ENCODE measurements at places on chromosomes 7 and 10.

- DNase-seq, result no peak
Observed at GRCh38 chr7:47185839-47186238, 396.1 kb downstream of the TNS3 start.

DNA sequence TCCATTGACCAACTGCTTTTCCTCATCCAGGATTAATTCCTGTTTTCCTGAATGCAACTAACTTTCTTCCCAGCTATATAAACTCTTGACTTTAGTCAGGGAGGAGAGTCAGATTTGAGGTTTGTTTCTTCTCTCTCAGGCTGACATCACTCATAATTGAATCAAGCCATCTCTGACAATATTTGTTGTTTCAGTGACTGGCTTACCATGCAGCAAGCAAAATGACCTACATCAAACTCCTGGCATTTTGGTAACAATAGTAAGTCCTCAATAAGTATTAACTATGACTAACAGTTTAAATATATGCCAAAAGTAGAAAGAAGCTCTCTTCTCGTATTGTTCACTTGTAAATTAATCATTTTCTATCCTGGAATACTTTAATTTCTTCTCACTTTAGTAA is 625.7 kb upstream of the KCND2 start:
- DNase-seq, result no peak

DNA sequence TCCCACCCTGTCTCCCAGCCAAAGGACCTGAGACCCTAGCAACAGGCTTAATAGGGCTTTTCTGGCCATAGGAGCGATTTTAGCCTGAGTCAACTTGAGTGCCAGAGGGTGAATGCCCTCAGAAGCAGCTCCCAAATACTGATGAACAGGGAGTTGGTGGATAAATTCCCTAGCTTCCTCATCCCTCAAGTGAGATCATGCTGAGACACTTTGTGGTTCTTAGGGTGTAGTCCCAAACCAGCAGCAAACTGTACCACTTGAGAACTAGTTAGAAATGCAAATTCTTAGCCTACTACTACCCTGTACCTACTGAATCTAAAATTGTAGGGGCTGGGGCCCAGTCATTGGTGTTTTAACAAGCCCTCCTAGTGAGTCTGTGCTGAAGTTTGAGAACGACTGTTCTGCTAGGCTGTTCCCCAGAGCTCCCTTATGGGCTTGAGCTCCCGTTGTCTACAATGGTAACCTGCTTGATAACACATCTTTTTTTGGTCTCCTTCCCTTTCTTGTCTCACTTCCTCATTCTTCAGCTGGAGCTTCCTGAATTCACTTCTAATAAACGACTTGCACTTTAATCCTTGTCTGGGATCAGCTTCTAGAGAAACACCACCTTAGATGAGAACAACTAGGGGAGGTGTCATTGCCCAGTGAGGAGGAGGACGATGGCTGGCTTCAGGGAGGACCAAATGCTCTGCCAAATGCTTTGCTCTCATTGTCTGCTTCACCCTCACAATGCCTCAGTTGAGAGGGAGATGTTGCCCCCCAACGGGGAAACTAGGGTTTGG is 18.2 kb upstream of the CDH23 start:
- no peak for DNase-seq

DNA sequence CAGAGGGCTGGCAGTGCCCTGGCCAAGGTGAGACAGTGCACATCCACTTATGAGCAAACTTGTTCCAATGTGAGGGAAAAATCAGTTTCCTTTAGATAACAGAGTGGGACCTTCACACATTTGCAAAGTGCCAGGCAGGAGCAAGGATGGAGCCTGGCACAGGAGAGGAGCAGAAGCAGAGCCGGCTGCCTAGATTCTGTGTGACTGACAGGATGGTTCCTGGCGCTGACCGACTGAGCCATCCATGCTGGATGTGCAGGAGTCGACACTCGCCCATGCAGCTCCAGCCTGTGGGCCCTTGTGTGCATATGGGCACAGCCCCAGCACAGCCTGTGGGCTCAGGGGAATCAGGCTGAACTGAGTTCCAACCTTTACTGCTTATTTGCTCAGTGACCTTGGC is 346.5 kb downstream of the GRID1 start:
- DNase-seq, result no peak

- DNase-seq, result no peak
Observed at GRCh38 chr7:128962899-128963298, 25.2 kb downstream of the IRF5 start.

GRCh38 chr10:30973737-30974136 is 57.9 kb downstream of the ZNF438 start:
- DNase-seq, result no peak

GRCh38 chr7:68929781-68930261 is 668.5 kb upstream of the AUTS2 start:
- DNase-seq, result no peak

GRCh38 chr7:70738151-70738885 is 393.6 kb upstream of the GALNT17 start:
- DNase-seq, result no peak

Measured in stimulated activated CD8-positive, alpha-beta memory T cell treated with anti-CD3 and anti-CD28 coated beads, Interleukin-15, amount 100 ng/mL, for 1 hour (primary cell).